ENCODE measurements at places on chromosomes 1 and 21.

DNA sequence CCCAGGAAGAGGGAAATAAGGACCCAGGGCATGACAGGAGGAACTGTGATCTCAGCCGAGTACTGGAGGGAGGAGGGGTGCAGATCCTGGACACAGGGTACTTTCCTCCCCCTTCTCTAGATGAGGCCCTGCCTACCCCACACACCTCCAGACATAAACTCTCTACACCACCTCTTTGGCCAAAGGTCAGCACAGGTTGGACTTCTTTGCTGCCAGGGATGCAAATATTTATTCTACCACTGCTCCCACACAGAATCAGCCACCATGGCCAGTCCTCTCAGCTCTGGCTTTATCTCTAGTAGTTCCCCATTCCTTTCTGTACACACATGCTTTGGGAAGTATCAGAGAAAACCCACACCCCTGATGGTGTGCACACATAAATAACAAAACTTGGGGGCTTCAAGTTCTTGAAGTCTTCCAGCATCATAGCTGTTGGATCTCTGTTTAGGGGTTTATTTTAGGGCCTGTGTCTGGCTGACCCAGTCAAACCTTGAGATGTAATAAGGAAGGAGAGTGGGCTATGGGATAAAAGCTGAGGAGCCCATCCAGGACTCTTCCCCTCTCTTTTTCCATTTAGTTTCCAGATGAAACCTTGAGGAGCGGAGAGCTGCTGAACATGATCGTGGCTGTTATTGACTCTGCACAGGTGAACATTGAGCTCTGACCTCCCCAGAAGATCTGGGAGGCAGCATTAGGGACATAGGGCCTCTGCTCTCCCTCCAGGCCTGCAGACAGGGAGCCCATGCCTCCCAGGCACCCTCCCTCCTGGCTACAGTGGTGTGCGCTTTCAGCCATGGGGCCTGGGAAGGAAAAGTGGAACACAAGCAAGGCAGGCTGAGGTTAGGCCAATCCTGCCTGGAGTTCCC lies 6.7 kb upstream of the SLC27A3 start:
- DNase-seq, result no peak

DNA sequence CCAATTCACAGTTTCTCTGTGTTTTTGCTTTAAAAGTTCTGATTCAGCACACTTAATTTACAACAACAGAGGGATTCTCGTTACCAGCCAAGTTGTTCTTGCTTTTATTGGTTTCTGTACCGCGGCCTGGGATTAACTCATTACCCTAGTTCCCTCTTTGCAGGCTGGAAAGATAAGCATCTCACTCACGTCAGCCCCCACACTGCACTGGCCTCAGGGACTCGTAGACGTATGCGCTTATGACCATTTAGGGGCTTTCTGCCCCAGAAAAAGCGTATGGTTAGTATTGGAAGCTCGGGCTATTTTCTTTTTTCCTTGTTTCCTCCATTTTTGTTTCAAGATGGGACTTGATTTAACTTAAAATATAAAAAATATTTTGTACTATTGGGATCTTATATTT lies 76.0 kb downstream of the POFUT2 start:
- DNase-seq, result no peak

GRCh38 chr1:39656391-39656790 lies 15.5 kb downstream of the NT5C1A start:
- no peak for DNase-seq

- DNase-seq, result no peak
These were observed 132.2 kb downstream of the GLUL start for GRCh38 chr1:182259229-182259872.

GRCh38 chr1:15212216-15212953 lies 34.6 kb upstream of the FHAD1 start:
- no peak for DNase-seq

Measured in anterior cingulate cortex (tissue), 58 donors.